Activated T-cell treated with anti-CD3 and anti-CD28 coated beads for 24 hours (primary cell): ENCODE measurements at places on chromosomes 12 and 14.

- DNase-seq, result no peak
Observed at GRCh38 chr12:92786045-92786444, 83.3 kb downstream of the PLEKHG7 start.

GRCh38 chr14:92531106-92531873, 17.7 kb downstream of the RIN3 start:
- peak; percentile 62 for DNase-seq

DNA sequence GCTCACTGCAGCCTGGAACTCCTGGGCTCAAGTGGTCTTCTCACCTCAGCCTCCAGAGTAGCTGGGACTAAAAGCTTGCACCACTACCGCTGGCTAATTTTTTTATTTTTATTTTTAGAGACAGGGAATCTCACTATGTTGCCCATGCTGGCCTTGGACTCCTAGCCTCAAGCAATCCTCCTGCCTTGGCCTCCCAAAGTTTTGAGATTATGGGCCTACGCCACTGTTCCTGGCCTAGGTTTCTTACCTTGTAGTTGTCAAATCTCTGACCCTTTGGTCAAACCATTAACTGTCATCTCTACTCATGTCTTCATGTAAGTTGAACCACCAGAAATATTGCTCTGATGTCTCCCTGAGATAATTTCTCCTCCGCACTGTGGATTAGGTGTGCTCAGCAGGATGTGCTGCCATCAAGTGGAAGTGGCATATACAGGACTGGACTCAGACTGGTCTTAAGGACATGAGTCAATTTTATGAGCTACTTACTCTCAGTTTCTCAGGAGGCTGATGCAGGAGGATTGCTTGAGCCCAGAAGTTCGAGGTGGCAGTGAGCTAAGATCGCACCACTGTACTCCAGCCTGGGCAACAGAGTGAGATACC, 28.5 kb downstream of the ACTR6 start:
- no peak for DNase-seq

DNA sequence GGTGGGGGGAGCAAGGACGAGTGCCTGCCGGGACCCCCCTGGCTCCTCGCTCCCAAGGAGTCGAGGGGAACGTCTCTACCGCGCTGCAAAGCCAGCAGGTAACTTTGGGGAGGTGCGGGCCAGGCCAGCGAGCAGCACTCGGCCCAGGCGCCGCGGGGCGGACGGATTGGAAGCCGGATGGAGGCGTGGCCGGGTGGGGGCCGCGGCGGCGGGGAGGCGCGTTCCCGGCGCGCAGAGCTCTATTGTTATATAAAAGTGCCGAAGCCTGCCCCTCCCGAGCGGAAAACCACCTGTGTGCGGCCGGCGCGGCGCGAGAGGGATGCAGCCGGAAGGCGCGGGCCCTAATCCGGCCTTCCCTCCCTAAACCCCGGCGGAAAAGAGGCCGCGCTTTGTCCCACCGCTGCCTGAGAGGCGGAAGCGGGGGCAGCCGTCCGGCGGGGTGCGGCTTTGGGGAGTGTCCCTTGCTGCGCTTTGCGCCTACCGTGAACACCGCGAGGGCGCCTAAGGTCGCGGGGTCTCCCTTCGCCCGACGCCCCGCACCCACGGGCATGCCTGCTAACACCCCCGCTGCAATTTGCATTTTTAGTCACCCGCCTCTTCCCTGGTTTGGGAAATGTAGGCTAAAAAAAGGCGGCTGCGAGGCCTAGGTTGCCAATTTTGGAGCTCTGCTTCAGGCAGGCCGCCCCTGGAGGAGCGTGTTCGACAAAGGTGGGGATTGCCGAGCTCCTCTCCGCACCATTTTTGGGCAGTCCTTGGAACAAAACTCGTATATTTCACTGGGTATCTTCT, 1.7 kb upstream of the DUSP6 start:
- peak; percentile 57 for DNase-seq

DNA sequence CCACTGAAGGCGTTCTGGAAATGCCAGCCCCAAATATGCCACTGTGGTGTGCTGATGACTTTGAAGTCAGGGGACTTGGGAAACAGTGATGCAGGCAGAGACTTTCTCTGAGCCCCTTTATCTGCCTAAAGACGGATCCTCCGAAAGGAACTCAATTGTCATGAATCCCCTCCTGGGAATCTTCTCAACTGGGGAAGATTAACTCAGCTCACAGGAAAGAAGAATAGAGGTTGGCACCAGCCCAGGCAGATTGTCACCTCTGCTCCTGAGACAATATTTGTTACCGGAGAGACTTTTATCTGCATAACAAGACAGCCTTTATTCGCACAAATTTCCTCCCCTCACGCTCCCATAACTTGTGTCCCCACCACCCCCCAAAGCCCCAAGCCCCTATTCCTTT, 414.4 kb downstream of the FUT8 start:
- DNase-seq, result no peak

DNA sequence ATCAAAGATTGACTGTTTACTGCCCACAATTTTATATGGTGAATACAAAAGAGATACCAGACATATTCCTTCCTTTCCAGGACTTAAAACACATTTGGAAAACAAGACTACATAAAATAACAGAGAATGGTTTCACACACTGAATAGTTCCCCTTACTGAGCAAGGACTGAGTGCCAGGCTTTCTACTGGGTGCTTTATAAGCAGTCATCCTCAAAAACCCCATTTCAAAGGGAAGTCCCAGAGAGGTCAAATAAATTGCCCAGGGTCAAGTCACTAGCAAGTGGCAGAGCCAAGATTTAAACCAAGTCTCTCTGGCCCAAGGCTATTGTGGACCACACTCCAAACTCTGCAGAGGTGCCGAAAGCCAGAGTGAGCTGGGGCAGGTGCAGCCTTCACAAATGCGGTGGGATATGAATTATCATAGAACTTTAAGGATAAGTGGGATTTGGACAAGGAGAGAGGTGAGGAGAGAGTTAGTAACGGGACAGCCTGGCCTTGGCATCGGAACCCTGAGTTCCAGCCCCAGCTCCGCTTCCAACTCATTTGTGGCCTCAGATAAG, 9.1 kb upstream of the RPAP3 start:
- DNase-seq, result no peak

DNA sequence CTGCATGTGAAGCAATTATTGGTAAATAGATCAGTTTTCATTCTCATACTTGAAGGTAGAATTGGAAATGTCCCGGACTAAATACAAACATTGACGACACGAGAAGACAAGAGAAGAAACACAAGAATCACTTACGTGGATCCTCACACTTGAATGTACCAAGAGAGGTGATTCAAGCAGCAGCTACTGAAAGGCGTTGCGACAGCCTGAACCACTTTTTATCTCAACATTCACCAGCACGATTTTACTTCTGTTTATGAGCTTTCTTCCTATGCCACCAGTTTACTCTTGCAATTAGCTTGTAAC, 3.6 kb upstream of the FZD10 start:
- no peak for DNase-seq

- no peak for DNase-seq
Observed at GRCh38 chr12:119949594-119949993, 39.4 kb upstream of the BICDL1 start.

GRCh38 chr12:68981516-68981915, 48.5 kb upstream of the CPM start:
- DNase-seq, result no peak
